Fibroblast of skin of abdomen (primary cell): ENCODE measurements at places on chromosomes 16 and 17.

DNA sequence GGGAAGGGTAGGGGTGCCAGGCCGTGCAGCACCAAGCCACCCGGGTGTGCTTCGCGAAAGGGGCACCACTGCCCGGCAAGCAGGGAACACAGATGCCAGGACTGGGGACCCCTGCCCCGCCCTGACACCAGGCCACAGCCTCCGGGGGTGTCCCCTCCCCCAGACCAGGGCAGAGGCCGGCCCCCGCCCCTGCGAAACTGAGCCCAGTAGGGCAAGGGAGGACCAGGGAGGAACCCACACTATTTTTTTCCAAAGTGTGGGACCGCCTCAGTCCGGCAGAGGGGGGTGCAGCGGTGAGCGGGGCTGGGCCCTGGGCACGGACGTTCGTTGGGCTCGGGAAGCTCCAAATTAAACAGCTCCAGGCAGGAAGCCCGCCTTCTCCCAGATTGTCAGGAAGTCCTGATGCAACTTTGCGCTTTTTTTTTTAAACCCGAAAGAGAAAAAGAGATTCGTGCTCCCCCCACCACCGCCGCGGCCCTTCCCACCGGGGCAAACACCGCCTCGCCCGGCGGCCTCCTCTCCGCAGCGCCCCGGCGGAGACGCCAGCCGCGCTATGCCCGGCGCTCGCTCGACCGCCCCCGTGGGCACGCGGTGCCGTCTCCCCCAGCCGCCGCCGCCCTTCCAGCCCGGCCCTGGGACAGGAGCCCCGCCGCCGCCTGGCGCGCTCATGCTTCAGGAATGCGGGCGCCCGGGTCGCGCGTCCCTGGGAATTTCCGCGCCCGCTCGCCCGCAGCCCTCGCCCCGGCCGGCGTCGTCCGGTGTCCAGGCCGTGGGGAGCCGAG, 755 bp downstream of the PIEZO1 start:
- DNase-seq = peak; percentile 81

- DNase-seq = no peak
Measured at GRCh38 chr16:67108931-67109406, 772 bp upstream of the PHAF1 start.

- DNase-seq = peak; percentile 14
Measured at GRCh38 chr16:67775273-67775672, 31.1 kb downstream of the RANBP10 start.

GRCh38 chr17:51636291-51636690, 375.9 kb downstream of the UTP18 start:
- no peak for DNase-seq

- no peak for DNase-seq
Measured at GRCh38 chr17:12193144-12193735, 172.6 kb downstream of the MAP2K4 start.

DNA sequence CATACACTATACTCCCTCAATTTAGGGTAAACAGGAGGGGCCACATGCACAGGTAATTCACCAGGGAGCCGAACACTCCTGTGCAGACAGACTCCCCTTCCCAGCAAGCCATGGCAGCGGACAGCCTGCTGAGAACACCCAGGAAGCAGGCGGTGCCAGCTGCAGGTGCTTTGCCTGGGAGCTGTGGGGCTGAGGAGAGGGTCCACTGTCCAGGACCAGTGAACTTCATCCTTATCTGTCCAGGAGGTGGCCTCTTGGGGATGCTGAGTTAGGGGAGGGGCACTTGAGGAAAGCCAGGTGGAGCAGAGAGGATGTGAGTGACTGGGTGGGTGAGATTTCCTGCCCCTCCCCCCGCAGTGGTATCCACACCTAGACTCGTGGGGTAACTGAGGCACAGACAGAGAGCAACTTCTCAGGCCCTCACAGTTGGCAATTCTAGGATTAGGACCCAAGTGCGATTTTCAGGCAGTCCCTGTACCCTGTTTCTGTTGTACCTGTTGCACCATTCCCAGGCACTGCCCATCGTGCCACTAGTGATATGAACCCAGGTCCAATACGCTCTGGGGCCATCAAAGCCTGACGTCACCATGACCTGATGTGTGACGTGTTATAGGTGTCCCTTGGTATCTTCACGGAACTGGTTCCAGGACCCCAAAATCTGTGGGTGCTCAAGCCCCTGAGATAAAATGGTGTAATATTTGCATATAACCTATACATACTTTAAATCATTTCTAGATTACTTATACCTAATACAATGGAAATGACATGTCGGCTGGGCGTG, 1.2 kb downstream of the GRN start:
- DNase-seq = no peak

DNA sequence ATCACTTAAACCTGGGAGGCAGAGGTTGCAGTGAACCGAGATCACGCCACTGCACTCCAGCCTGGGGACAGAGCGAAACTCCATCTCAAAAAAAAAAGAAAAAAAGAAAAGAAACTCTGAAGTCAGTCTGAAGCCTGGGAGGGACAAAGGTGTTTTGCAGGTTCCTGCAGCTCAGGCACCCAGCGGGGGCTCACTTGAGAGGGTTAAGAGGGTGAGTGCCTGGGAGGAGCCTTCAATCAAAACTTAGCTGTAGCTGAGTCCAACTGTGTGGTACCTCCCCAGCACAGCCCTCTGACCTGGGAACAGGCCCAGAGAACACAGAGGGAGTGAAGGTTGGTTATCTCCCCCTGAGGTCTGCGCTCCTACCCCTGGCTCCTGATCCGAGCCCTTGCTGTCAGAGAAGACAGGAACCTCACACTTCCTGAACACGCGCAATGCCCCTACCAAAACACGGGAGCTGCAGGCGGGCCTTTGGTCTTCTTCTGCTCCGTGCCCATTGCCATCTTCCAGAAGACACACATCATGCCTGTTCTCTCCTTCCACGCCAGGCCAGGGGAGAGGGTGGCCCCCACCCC, 20.4 kb upstream of the ZC3H18 start:
- DNase-seq = no peak

- no peak for DNase-seq
Measured at GRCh38 chr16:48131201-48131935, 24.4 kb downstream of the ABCC12 start.

DNA sequence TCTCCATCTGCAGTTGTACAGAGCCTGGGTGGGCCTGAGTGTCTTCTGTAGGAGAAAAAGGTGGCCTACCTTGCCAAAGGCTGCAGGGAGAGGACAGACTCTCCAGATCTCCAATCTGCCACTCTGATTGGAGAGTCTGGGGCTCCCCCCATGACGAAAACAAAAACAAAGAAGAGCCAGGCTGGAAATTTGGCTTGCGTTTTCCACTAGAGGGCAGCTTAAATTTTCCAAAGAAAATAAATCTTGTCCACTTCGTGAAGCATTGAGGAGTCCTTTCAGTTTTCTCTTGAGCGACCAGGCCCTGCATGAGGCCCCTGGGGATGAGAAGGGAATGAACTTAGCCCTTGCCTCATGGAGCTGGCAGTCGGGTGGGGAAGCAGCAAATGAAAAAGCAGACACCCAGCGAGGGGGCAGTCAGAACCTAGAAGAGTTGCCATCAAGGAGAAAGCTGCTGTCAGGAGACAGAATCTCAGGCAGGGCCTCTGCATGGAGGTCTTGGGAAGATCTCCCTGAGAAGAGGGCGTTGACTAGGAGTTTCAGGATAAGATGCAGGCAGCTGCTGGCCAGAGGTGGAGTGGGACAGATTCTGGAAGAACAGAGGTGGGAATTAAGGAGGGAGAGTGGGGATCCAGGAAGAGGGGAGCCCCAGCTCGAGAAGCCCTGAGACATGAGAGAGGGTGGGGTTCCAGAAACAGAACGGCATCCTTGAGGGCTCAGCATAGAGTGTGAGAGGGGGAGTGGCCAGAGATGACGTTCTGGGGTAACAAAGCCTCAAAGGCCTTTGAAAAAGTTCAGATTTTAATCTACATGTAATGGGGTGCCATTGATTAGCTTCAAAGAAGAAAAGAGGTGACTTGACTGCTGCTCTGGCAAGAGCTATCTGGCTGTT, 8.4 kb upstream of the SHCBP1 start:
- peak; percentile 62 for DNase-seq

DNA sequence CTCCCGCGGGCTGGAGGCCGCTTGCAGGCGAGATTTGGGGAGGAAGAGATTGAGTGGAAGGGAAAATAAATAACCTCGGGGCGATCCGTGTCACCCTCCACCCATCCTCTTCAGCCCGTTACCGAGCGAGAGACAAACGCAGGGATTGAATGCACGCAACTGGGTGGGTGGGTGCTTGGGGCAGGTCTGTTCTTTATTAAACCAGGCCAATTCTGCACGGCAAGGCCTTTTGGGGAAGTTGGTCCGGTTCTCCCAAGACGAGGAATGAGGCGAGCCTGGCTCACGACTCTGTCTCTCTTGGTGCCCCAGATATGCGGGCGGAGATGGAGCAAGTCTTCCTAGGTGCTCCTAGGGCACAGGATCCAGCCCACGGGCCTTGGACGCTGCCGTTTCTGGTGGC, 396 bp upstream of the HOXB7 start:
- DNase-seq = no peak

GRCh38 chr16:1157639-1158455, 4.9 kb downstream of the CACNA1H start:
- no peak for DNase-seq

GRCh38 chr17:56803071-56803470, 30.6 kb downstream of the C17orf67 start:
- no peak for DNase-seq

DNA sequence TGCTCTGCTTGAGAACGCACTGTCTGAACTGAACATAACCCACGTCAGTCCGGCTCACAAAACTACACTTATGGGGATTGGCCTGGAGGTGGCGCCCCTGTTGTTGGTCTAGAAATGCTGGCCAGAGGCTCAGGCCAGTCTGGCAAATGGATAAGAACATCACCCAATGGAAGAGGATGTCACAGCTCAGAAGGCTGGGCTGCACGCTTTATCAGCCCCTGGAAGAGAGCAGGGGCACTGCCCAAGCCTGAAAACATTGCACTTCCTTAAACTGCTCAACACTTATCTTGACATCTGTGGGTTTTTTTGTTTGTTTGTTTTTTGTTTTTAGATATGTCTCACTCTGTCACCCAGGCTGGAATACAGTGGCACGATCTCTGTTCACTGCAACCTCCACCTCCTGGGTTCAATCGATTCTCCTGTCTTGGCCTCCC, 24.8 kb upstream of the BPTF start:
- DNase-seq = peak; percentile 59

- peak; percentile 76 for DNase-seq
Measured at GRCh38 chr16:24609740-24610415, 70.5 kb downstream of the RBBP6 start.
